Activated T-helper 17 cell treated with anti-CD3 and anti-CD28 coated beads, Interleukin-2, amount 50 U/mL, for 72 hours (primary cell): ENCODE measurements at places on chromosomes 11 and 22. TPM values are rescaled to one million over a fixed set of nuclear protein-coding genes. Genes with fewer than 3 reads are reported as not detected.

GRCh38 chr22:44758344-44758973 lies 6.1 kb downstream of the ARHGAP8 start:
- no peak for ATAC-seq

DNA sequence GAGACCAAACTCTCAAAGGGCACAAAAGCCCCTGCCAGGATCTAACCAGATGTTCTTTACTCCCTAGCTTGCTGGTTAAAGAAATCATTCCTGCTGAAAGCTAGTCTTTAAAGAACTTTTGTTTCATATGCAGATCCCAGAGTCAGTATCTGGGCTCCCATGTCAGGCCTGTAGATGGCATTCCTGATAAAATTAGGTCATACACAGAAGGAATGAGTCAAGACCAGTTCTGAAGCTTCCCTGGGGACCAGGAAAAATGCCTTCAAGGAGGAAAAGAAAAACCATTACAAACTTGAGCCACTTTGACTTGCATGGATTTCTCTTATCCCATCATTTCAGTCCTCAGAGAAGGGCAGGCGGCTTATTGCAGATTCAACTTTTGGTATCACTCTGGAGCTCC lies 5.9 kb downstream of the DBX1 start:
- ATAC-seq = no peak

Gene SLC22A6
- not detected for total RNA-seq

Gene CCDC87
- 0.11 TPM for total RNA-seq

DNA sequence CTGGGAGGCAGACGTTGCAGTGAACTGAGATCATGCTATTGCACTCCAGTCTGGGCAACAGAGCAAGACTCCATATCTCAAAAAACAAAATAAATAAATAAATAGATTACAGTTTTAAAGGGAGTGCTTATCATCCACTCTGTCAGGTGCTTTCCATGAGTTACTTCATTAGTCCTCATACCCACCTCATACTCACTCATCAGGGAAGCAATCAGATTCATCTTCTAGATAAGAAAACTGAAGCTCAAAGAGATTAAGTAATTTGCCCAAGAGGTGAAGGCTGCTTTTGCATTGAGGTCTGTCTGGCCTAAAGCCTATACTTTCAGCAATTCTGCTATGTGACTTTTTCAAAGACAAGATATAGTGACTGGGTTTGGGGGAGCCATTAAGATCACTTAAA lies 101.0 kb downstream of the RASSF10 start:
- ATAC-seq = no peak

GRCh38 chr22:29478326-29479276 lies 1.4 kb upstream of the NEFH start:
- no peak for ATAC-seq

- no peak for ATAC-seq
Measured at GRCh38 chr11:79170321-79170720, 270.5 kb downstream of the TENM4 start.
